ENCODE measurements at places on chromosomes 2 and 18.

DNA sequence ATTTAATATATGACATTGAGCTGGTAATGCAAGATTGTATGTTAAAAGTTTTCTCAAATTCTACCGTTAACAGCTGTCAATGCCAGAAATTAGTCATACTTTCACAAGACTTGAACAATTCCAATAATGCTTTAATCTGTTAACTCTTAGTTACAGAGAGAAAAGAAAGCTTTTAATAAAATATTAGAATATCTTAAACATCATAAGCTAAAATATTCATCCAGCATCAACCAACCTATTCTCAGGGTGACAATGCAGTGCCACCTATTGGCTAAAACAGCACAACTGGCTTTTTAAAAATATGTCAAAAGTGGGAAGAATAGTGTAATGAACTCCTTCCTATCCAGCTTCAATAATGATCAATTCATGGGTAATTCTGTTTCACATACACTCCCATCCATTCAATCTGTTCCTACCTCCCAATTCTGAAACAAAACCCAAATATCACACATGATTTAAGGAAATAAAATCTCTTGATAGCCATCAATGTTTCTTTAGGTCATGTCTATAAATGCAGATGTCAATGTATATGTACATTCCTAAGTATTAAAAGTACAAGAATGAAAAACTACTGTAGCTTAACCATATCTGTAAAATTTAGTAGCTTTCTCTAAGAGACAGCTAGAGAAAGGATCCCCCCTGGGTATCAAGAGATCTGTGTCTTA lies 79.8 kb upstream of the CCDC141 start:
- no peak for DNase-seq

DNA sequence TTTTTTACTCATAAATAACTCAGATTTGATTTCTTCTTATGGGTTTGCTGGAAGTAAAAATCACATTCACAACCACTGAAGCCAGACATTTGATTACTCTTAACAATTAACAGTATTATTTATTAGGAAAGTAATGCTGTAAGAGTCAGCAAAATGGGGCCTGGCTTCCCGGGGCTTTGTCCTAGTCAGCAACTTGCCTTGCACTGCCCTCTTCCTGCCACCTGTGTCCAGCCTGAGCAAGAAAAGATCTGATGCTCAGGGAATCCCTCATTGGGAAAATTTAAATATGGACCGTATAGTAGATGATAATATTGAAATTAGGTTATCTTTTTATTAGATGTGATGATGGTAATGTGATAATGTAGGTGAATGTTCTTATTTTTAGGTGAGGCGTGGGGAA lies 30.8 kb upstream of the ACYP2 start:
- no peak for DNase-seq

GRCh38 chr18:76494231-76495005 lies 624 bp downstream of the ZNF516 start:
- no peak for DNase-seq

DNA sequence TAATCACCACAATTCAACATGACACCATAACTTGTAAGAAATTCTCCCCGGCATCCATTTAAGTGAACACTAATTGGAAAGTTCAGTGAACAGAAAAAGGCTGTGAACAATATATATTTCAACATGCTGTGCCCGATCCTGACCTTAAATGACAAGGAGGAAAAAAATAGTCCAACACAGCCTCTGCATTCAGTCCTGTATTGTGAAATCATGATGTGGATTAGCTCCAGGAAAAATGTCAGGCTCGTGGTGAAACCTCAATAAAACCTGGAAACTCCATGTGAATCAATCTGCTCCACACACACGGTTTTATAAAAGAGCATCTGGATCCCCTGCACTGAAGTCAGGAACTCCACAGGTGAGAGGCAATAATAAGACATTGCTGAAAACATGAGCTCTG lies 145.4 kb upstream of the SPOPL start:
- no peak for DNase-seq

DNA sequence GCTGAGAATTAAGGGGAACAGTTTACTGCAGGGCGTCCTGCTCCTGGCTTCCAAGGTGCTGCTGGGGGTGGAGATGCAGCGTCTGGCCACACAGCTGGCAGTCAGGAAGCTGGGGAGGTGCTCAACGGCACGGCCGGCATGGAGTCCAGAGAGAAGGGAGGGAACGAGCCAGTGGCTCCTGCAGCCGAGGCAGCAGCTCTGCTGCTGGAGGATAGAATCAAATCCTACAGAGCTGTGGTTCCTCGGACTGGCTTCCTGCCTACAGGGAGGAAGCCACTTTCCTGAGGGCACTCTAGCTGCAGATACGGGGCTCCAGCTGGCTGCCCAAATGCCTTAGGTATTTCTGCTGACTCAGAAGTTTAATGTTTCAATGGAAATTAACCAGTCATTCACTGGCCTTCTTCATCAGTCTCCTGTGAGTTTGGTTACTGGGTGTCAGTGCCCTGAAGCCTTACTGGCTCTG lies 266.3 kb downstream of the TWIST2 start:
- DNase-seq, result no peak

GRCh38 chr2:175576270-175576669 lies 394.8 kb upstream of the ATP5MC3 start:
- DNase-seq, result no peak

GRCh38 chr18:9081940-9082339 lies 20.6 kb upstream of the NDUFV2 start:
- no peak for DNase-seq

- DNase-seq, result no peak
Measured at GRCh38 chr2:189501487-189501886, 60.2 kb downstream of the WDR75 start.

- no peak for DNase-seq
Measured at GRCh38 chr2:5176764-5177163, 515.4 kb upstream of the SOX11 start.

GRCh38 chr2:74238879-74239278 lies 40.5 kb downstream of the MTHFD2 start:
- DNase-seq, result no peak

DNA sequence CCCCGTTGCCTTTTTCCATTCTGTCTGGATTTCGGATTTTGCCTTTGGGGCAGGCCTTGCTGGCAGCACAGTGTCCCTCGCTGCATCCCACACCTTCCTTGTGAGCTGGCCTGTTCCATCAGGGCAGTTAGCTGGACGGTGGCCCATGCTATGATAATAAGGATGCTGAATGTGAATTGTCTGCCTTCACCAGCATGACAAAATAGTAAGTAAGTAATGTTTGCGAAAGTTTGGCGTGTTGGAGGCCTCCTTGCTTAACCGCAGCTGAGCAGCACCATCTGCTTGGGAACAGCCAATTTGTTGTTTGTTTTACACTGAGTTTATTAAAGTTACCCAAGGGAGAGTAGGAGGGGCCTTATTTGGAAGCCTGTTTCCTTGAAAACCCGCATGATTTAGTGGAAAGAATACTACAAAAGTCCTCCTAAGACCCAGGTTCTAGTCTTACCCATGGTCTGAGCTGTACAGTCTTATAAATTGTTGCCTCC lies 469.7 kb upstream of the FANCL start:
- DNase-seq, result no peak

GRCh38 chr2:33104052-33104623 lies 157.4 kb downstream of the LTBP1 start:
- DNase-seq, result no peak

DNA sequence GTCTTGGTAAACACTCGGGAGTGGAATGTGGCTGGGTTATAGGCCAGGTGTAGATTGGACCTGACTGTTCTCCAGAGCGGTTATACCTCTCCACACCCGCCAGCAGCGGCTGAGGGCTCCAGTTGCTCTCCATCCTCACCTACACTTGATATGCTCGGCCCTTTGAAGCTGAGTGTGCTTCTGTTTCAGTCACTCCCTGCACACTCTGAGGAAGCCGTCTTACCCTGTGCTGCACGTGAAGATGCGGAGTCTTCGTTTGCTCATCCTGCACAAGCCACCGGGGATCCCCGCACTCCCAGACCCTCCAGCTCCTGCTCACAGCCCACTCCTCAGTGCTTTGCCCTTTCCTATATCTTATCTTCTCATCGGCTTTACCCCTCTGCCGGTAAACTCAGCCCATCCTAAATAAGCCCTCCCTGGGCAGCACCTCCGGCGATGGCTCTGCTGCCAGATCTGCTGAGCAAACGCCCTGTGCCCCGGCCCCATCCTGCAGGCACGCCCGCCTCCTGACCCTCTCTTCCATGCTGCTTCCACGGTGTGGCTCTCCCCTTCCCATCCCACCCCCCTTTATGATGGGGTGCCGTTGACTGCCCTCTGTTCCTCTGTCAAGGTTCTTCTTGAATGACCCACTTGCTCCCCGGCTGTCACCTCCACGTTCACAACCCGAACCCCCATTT lies 47.3 kb upstream of the ODC1 start:
- DNase-seq, result no peak

DNA sequence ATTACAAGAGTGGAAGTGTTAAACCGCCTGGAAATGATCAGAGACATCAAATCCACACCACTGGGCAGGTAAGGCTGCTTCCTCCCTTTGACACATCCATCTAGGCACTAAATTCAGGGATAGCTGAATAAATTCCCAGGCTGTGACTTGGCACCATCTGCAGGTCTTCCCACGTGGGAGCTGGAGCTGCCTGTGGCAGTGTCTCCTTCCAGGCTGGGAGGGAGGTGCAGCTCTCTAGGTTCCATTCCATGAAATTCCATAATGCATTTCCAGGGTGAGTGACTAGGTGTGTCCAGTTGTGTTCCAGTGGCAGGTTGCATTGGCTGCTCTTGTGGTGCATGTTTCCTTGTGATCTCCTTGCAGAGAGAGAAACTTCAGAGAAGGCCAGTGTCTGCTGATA lies 188.9 kb upstream of the CXCR4 start:
- no peak for DNase-seq

DNA sequence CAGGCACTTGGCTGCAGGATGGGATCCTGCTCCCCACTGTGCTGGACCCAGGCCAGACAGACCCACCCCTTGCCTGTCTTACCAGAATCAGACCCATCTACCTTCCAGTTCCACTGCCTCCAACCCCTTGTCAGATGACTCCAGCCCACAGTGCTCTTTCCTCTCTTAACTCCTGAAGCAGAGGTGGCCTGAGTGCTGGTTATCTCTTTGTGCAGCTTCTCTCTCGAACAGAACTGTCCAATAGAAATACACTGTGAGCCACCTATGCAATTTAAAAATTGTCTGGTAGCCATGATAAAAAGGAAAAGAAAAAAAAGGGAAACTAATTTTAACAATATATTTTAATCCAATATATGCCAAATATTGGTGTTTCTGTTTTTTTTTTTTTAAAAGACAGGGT lies 160.2 kb upstream of the SMAD2 start:
- no peak for DNase-seq

GRCh38 chr18:44786257-44786656 lies 105.6 kb downstream of the SETBP1 start:
- no peak for DNase-seq

GRCh38 chr18:45384137-45384961 lies 230.9 kb upstream of the SLC14A2 start:
- no peak for DNase-seq

DNA sequence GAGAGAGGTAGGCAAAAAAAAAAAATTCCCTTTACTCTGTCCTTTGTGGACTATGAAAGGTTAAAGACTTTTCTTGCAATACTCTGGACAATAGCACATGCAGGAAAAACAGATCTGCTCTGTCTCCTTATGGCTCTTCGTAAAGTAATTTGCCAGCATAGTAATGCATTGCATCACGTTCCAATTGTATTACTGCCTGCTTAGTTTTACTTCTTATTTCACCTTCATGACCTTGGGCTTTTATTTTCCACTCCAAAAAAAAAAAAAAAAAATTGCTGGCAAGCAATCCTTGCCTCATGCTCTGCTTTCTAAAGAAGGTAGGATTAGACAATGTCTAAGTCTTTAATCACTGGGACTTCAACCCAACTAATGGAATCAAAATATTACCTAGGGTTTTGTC lies 1802.7 kb downstream of the SUCLG1 start:
- DNase-seq, result no peak

DNA sequence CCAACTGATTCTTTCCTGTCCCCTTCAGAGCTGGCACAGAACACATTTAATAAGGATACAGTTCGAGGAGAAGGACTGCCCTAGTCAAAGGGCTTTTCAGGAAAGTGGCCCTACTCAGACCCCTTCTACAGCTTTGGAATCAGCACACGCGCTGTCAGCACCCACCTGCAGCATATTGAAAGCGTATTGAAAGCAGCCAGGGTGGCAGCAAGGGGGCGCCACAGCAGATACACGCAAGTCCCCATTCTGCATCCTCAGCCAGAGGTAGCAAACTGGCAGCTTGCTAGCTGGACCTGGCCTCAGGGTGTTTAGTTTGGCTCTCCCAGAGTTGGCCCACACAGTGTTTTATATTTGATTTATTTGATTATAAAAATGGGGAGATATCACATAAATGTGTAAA lies 101.0 kb upstream of the NT5C1B start:
- no peak for DNase-seq

- DNase-seq, result no peak
Measured at GRCh38 chr18:65235966-65236624, 514.7 kb upstream of the CDH7 start.

DNA sequence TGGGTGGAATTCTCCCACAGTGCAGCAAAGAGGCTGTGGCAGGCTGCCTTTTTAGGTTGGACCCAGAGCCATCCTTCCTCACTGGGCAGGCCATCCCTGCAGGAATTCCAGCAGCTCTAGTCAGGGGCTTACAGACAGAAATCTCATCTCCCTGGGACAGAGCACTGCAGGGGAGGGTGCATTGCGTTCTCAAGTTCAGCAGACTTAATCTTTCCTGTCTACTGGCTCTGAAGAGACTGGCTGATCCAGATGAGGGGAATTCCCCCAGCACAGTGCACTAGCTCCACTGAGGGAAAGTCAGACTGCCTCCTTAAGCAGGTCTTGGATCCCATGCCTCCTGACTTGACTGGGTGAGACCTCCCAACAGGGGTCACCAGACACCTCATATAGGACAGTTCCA lies 899.7 kb upstream of the VRK2 start:
- DNase-seq, result no peak

GRCh38 chr2:165793161-165793778 lies 777 bp downstream of the GALNT3 start:
- no peak for DNase-seq

DNA sequence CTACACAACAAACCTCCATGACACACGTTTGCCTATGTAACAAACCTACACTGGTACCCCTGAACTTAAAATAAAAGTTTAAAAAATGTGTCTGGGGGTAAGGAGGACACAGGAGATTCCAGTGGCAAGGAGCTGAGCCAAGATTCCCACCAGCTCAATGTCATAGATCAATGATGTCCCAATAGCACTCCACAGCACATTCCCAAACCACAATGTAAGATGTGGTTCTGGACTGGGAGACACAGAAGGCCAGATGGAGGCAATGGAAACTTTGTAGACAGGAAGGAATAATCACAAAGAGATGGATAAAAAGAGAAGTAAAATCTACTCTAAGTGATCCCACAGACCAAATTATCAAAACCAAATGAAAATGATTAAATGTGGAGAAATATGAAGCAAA lies 312.4 kb upstream of the SOX11 start:
- DNase-seq, result no peak

- DNase-seq, result no peak
Measured at GRCh38 chr18:60022671-60023276, 123.0 kb downstream of the PMAIP1 start.

GRCh38 chr2:232053777-232054176 lies 92.3 kb downstream of the DIS3L2 start:
- no peak for DNase-seq

GRCh38 chr18:10170375-10170774 lies 256.6 kb downstream of the VAPA start:
- no peak for DNase-seq

GRCh38 chr2:103166456-103167324 lies 404.9 kb downstream of the TMEM182 start:
- no peak for DNase-seq
